T-helper 2 cell treated with Interferon-gamma antibody and Interleukin-4, amounts not matched to agents 5 μg/mL and 100 μg/mL, for 36 hours (primary cell): ENCODE measurements at places on chromosomes 4 and X.

DNA sequence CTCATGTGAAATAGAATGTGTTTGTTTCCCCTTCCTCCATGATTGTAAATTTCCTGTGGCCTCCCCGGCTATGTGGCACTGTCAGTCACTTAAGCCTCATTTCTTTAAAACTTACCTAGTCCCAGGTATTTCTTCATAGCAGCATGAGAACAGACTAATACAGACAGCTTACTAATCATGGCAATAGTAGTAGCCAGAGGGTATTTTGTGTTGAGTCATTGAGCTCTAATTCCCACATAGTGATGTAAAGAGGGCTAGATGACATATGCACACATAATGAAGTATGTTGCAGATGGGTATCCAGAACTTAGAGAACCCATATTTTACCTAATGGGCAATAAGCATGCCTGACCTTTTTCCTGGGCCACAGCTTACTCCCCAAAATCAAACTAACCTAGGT, 1197.2 kb downstream of the PCDH7 start:
- DNase-seq, result no peak

DNA sequence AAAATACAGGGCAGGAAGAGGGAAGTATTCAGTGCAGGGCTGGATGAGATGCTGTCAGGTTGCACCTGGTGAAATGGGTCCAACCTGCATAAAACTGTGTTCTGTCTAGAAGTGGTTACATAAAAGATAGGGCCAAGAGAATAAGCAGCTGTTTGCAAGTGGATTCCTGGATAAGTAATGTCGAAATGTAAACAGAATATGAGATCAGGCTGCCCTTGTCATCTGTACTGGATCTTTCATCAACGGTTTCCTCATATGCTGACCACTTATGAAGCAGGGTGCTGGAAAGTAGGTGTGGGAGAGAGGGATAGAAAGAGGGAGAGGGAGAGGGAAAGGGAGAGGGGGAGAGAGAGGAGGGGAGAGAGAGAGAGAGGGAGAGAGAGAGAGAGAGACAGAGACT, 349.8 kb upstream of the CPEB2 start:
- no peak for DNase-seq

- DNase-seq, result peak; percentile 15
Measured at GRCh38 chrX:97398030-97398551, 514.4 kb downstream of the RPA4 start.

DNA sequence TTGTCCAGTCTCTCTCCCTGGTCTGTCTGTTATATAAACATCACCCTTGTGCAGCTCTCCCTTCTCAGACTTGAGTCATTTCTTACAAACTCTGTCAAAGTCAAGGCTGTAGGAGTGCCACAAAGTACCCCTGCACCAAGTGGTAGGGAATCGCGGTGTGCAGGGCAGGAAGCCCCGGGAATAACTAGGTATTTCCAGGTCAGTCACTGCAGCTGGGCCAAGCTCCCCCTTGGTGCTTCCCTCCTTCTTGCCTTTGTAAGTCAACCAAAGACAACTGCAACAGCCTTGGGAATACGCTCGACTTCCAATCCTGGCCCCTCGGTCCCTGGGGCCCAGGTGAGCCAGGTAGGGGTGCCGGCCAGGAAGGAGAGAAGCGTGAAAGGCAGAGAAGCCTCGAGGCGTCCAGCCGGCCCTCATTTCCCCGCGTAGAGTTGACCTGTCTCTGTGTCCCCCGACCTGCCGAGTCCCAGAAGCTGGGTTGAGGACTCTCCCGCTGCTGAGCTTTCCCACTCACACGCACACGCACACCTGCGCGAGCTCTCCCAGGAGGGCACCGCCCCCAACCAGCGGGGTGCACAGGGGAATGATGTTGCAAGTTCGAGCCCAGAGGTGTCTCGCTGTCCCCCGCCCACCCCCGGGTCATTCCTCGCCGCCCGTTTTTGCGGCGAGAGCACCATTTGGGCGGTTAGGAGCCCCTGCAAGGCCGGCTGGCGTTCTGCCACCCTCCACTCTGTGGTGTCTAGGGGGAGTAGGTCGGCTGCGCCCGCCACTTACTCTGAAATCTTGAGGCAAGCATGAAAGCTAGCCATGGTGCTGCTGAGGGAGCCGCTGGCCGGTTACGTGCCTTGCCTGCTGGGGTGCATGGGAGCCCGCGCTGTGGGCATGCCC, 22.8 kb upstream of the KIAA1210 start:
- DNase-seq, result no peak

DNA sequence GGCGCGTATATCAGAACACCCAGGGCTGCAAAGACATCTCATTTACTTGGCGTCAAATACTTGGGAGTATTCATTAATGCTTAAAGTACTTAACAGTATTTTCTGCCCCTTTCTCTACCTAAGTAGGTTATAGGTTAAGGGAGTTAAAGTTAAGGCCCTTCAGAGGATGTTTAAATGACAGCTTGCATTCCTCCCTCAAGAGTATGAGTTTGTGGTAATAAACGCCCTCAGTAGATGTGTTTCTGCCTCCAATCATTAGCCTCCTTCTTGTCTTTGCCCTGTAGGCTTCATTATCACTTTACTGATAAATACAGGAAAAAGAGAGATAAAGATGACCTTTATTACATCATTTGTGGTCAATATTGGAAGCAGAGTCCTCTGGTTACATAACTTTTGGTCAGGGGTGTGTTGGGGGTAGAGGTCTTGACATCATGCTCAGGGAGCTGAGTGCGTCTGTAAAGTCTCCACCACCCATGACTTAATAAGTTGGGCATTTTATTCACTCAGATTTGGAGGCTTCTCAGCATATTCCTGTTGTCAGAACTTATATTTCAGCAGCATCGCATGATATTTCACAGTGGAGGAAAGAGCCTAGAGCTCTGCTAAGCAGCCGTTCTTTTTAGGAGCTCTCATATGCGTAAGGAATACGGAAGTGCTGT, 145.9 kb downstream of the CPE start:
- no peak for DNase-seq

- no peak for DNase-seq
Measured at GRCh38 chr4:76997532-76997931, 48.0 kb downstream of the SEPTIN11 start.

GRCh38 chr4:7547368-7548040, 112.8 kb upstream of the PSAPL1 start:
- DNase-seq, result no peak

GRCh38 chr4:88900432-88900831, 156.6 kb downstream of the FAM13A start:
- DNase-seq, result no peak

GRCh38 chr4:87489678-87490077, 39.5 kb downstream of the SPARCL1 start:
- DNase-seq, result no peak

- DNase-seq, result peak; percentile 35
Measured at GRCh38 chrX:49184294-49185281, 1.6 kb downstream of the PRICKLE3 start.

GRCh38 chr4:74320559-74321118, 12.4 kb downstream of the EPGN start:
- DNase-seq, result peak; percentile 22

GRCh38 chr4:163395758-163396157, 52.1 kb downstream of the NPY5R start:
- DNase-seq, result no peak

DNA sequence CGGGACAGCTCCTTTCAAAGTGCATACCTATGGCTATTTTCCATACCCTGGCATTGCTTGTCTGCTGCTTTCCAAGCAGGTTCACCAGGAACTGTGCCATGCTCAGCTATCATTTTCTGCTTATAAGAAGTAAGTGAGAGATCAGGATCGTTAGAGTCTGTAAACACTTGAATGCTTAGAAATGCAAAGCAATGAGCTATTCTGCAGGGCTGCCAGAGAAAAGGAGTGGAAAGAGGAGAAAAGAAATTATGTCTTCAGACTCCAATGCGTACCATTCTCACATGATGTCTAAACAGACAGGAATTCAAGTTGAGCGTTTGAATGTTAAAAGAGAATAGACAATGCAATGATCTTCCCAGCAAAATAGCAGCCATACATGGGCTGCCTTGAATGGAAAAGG, 245.5 kb upstream of the SLC7A11 start:
- no peak for DNase-seq

GRCh38 chrX:69161786-69162349, 3.4 kb downstream of the PJA1 start:
- DNase-seq, result no peak

DNA sequence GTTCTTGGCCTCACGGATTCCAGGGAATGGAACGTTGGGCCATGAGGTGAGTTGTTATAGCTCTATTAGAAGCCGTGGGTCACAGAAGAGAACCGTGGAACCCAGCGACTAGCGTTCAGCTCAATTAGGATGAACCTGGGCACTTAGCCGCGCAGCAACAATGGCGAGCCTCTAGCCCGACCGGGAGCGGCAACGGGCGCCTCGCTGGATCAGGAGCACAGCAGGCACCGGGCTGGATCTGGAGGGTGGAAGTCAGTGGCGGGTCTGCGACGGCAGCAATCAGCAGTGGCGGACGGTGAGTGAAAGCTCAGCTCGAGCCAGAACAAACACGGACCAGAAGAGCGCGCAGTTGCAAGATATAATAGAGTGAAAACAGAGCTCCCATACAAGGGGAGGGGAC, 34.2 kb downstream of the AGA start:
- DNase-seq, result no peak

- DNase-seq, result peak; percentile 49
Measured at GRCh38 chrX:136647677-136648360, at the start of gene CD40LG. Gene CD40LG, plus strand, starts transcription at chrX:136648158. Its CDS starts 91 bp downstream, at chrX:136648249.

DNA sequence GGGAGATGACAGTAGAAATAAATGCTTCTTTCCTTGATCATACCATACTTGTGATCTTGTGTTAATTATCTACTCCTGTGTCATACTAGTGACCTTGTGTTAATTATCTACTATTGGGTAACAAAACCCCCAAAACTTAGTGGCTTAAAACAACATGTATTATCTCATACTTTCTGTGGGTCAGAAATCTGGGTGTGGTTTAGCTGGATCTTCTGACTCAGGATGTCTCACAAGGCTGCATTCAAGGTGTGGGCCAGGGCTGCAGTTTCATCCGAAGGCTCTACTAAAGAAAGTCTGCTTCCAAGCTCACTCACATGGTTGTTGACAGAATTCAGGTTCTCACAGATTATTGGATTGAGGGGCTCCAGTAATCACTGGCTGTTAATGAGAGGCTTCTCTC, 70.3 kb upstream of the NDP start:
- no peak for DNase-seq

DNA sequence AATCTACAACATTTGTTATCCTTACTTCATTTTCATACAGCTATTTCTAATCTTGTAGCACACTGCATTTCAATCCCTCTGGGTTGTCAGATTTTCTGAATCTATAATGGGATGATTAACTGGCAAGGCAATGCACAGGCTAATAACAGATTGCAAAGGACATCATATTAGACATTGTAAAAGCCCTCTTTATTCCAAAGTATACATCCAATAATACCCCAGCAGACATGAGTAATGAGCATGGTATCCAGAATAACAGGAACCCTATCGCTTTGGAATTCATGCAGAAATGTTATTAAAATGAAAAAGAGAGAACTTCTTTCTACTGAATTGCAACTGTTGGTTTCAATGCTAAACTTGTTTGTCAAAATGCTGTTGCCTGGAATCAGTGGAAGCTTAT, 122.9 kb downstream of the C4orf33 start:
- DNase-seq, result no peak
